Activated CD4-positive, alpha-beta memory T cell treated with anti-CD3 and anti-CD28 coated beads for 36 hours (primary cell): ENCODE measurements at places on chromosomes 6 and 20. TPM values are rescaled to one million over a fixed set of nuclear protein-coding genes. Genes with fewer than 3 reads are reported as not detected.

- DNase-seq = no peak
Observed at GRCh38 chr20:48831718-48832404, 4.1 kb upstream of the PREX1 start.

DNA sequence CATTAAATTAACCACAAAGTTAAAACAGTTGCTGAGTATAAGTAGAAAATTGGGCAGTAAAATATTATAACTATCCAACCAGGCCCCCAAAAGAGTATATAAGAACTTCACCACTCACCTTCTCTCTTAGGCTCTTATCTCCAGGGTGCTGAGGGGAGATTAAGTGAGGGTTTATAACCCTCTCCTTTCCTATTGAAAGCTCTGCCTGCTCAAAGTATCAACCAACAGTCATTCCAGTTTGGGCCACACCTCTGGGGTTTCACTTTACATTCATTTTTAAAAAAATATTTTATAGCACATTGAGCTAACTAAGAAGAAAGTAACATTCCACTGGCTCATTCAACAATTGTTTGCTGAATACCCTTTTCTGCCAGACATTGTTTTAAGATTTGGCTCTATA, 22.1 kb downstream of the GSTA4 start:
- no peak for DNase-seq

DNA sequence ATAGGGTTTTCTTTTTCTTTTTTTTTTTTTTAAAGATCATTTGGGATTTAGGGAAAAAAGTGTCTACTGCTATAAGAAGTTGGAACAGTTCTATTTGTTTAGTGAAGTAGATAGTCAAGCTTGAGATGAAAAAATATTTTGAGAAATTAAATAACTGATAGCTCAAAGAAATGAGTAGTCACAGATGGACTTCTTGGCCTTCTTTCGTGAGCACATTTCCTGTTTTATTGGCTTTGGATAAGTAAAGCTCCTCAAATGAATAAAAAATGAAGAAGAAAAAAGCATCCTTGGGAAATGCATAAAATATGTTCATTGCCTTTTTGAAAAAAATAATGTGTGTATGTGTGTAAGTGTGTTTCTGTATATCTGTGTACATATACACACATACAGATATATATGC, 515.9 kb downstream of the GRIK2 start:
- no peak for DNase-seq

Gene PGC
- not detected for total RNA-seq

Gene PPP1R3G
- total RNA-seq = not detected

Gene GHRH
- total RNA-seq = not detected

GRCh38 chr6:106556368-106556960, 72.8 kb downstream of the RTN4IP1 start:
- DNase-seq = no peak
